ENCODE measurements at places on chromosomes 1 and 21. TPM values are rescaled to one million over a fixed set of nuclear protein-coding genes. Genes with fewer than 3 reads are reported as not detected.

Gene CD101
- total RNA-seq: 1.7 TPM

DNA sequence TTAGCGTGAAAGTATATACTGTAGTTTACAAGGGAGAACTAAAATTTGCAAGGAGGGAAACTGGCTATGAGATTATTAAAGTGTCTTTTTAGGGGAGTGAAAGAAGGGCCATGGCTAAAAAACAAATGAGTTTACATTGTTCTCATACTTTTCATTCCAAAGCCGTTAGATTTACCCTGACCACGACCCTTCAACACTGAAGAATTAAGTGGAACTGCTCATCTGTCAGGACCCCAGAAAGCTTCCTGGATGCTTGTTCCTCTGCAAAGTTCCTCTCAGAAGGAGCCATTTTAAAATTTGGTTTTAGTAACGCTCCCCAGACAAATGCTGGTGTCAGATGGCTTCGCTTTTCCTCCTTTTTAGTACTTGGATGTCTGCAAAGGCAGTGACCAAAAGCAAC is 82.7 kb upstream of the ZBTB18 start:
- DNase-seq: no peak

Gene VANGL2
- total RNA-seq: 1.3 TPM

Gene TACSTD2
- total RNA-seq: not detected

GRCh38 chr1:228514421-228514820 is 27.2 kb downstream of the RNF187 start:
- DNase-seq: no peak
